Activated CD8-positive, alpha-beta memory T cell treated with anti-CD3 and anti-CD28 coated beads, Interleukin-2, amount 10 ng/mL, durations not matched to agents 7 days and 5 days (primary cell): ENCODE measurements at places on chromosomes 6 and 20.

DNA sequence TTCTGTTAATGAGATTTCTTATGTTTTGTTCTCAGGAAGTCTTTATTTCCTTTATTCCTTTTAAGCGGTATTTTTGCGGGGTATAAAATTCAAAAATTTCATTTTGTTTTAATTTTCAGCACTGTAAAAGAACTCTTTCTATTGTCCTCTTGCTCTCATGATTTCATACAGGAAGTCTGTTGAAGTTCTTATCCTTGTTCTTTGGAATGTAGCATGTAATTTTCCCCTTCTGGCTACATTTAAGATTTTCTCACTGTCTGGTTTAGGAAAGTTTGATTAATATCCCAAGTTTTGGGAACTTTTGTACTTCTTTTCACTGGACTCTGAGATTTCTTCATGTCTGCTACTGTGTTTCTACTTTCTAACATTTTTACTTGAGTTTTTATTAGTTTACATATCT, 581.4 kb upstream of the GJE1 start:
- no peak for DNase-seq

DNA sequence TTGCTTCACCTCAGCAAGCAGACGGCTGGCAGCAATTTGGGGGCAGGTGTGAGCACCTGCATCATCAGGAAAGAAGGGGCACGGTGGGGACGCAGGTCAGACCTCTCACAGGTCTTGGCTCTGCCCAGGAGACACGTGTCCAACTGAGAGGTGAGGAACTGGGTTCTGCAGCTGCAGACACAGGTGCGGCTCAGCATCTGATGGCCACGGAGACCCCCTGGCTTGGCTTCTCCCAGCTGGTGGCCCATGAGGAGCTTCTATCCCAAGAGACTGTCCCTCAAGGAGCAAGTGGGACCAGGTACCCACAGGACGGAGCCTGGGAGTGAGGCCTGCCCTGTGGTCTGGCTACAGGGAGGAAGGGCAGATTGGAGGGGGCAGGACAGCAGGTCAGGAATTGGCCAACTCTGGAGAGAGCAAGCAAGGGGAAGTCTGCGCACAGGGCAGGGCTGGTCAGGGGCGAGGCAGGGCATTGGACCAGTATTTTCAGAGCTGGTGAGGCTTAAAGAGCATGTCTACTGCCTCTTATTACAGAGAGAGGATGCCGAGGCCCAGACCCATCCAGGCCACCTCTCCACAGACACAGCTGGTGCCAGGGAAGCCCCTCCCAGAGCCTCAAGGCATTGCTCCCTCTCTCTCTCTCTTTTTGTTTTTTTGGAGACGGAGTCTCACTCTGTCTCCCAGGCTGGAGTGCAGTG, 4.2 kb downstream of the STMN3 start:
- no peak for DNase-seq

DNA sequence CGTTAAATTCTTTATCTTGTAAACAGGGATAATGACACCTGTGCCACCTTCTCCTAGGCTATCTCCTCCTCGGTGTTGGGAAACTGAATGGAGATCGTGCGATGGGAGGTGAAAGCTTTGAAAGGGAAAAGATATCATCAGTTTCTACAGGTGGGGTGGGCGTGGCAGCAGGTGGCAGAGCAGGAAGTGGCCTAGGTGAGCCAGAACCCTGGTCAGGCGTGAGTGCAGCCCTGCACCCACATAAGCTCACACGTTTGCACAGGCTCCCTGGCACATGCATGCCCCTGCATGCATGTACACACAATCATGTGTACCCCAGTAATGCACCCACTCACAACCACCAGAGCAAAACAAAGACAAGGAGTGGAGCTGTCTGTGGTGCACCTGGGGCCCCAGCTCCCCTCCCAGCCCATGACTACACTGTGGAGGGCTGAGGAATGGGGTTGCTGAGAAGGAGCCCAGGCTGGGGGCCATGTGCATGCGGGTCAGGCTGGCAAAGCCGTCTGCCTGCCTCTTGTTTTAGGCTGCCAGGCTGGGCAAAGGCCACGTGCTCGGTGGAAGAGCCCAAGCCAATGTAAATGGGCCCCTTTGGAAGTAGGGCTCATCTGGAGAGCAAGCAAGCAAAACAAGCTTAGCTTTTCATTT, 61.5 kb downstream of the TFAP2C start:
- no peak for DNase-seq

DNA sequence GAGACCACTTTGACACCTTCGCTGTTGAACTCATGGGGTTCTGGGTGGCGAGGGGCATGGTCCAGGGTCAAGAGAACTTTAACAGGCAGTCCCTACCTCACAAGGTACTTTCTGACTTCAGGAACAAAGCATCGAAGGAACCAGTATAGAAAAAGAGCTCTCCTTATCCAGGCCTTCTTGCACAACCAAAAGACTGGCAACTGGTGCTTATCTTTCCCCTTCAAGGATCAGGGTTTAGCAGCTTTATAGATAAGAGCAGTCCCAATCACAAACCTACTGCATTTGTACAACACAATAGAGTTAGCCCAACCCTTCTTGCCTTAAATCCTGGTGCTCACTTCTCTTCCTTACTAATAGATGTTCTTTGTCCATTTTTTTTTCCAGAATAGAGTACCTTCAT, 116.3 kb downstream of the SNX5 start:
- no peak for DNase-seq

DNA sequence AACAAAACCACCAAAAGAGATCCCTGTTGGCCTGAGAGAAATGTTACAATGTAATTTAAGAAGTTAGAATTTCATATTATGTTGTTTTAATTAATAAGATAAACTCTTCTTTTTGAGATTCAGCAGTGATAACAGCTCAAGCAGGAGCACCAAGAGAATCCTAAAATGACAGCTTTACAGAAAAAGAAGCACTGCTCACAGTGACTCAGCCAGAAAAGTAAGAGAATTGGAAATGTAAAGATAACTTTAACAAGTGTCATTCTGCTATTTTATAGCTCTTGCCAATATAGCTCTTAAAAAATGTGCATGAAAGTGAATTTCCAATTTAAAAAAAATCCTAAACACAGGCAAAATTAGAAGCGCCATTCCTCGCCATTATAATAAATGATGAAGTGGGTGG, 111.3 kb downstream of the UBE3D start:
- DNase-seq, result no peak

DNA sequence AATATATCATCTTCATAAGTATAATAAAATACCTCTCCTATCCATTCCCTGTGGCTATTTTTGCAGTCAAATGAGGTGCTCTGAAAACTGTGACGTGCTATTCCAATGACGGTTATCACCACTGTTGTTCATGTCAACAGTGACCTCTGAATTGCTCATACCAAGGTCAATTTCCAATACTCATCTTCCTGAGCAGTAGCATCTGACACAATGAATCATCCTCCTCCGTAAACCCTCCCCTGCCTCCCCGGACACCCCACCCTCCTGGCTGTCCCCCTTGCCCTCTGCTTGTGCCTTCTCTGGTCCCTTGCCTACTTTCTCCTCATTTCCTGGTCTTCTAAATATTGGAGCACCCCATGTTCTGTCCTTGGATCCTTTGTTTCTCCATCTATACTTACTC, 77.7 kb upstream of the SLC22A23 start:
- DNase-seq, result no peak
